ENCODE measurements at places on chromosomes 6 and 20.

DNA sequence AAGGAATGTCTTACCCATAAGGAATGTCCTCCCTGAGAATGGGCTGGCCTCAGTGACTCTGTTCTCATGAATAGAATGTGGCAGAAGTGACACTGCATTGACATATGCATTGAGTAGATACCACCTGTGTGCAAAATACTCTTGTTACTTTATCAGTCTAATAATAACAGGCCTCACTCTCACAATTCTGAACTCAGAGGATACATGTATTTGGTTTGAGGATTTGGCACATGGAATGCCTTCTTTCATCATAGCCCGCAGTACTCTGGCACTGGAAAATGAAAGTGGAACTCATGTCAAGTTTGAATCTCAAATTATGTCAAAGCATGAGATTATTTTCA lies 52.9 kb upstream of the PLCB4 start:
- no peak for DNase-seq

- DNase-seq = no peak
Measured at GRCh38 chr6:132161283-132161682, 210.1 kb upstream of the CCN2 start.

GRCh38 chr6:17986656-17987446 lies 584 bp downstream of the KIF13A start:
- DNase-seq = peak; percentile 65

- no peak for DNase-seq
Measured at GRCh38 chr6:166626177-166627032, 646 bp downstream of the RPS6KA2 start.

GRCh38 chr20:58286729-58287128 lies 22.8 kb upstream of the RAB22A start:
- DNase-seq = no peak

GRCh38 chr20:43379239-43379917 lies 78.3 kb upstream of the SRSF6 start:
- peak; percentile 40 for DNase-seq

DNA sequence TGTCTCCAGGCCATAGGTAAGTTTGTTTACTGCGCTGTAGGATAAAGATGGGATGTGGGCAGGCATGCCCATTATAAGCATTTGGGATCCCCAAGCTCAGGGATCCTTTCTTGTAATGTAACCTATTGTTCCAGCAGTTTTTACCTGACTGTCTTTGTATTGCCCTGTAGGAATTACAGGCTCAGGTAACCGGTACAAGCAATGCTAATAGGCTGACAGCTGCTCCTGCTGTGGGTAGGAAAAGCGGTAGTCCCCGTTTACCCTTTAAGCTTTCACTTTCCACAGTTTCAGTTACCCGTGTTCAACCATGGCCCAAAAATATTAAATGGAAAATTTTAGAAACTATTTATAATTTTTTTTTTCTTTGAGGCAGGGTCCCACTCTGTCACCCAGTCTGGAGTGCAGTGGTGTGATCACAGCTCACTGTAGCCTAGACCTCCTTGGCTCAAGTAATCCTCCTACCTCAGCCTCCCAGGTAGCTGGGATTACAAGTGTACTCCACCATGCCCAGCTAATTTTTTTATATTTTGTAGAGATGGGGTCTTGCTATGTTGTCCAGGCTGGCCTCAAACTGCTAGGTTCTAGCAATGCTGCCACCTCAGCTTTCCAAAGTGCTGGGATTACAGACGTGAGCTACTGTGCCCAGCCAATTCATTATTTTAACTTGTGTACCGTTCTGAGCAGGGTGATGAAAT lies 108.6 kb downstream of the CDYL start:
- no peak for DNase-seq

DNA sequence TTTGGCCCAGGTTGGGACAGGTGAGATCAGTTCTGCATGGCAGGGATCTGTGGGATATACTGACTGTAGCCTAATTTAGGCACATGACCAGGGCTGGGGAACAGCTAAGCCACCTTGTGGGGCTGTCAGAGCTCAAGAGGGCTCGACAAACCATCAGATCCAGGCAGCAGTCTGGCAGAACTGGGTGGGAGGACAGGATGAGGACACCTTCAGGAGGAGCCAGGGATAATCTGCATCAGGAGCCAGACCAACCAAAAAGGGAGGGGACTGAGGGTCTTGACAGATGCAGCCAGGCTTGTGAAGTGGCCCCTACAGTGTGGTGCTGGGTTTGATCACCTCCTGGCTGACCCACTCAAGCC lies 123.4 kb downstream of the MAFB start:
- DNase-seq = no peak

- DNase-seq = no peak
Measured at GRCh38 chr6:162539321-162539720, 188.2 kb downstream of the PRKN start.

GRCh38 chr6:53154794-53155193 lies 6.2 kb upstream of the GCM1 start:
- no peak for DNase-seq

- no peak for DNase-seq
Measured at GRCh38 chr6:48200869-48201390, 89.9 kb upstream of the PTCHD4 start.

- no peak for DNase-seq
Measured at GRCh38 chr6:170190046-170190445, 100.8 kb downstream of the DLL1 start.

DNA sequence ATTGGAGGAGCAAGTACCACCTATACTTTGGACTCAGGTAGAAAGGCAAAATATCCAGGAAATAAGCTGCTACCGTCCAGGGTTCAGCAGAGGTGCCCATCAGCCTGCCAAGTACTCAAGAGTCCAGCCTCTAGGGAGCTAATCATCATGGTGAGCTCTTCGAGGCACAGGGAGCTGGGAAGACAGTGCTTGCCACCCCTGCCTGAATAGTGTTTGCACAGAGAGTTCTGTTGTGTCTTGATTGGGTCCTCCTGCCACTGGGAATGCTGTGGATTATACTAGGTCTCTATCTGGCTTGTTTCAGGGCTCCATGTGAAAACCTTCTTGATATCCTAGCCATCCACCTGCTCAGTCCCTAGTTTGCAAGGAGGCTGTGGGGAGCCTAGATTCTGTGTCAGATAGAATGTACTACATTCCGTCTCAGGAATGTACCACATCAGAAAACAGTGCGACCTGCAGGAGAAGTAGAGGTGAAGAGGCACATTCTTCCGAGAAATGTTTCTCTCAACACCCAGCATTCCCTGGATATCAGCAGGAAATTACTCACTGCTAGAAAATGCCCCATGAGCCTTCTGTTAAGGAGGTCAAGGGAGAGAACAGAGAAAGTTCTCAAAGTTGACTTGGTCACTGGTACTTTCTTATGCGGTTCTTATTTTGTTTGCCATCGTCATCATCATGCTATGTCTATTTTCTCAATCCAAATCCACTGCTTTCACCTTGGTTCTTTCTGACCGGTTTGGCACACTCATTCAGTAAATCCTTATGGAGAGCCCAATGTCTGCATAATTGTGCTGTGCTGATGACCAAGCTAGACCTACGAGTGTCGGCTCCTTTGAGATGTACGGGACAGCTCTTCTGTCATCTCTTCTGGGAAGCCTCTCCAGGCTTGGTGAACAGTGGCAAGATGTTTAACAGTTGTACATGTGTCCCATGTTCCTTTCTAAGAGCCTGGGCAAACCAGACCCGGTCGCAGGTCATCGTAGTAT lies 30.7 kb downstream of the PTPN1 start:
- peak; percentile 51 for DNase-seq

DNA sequence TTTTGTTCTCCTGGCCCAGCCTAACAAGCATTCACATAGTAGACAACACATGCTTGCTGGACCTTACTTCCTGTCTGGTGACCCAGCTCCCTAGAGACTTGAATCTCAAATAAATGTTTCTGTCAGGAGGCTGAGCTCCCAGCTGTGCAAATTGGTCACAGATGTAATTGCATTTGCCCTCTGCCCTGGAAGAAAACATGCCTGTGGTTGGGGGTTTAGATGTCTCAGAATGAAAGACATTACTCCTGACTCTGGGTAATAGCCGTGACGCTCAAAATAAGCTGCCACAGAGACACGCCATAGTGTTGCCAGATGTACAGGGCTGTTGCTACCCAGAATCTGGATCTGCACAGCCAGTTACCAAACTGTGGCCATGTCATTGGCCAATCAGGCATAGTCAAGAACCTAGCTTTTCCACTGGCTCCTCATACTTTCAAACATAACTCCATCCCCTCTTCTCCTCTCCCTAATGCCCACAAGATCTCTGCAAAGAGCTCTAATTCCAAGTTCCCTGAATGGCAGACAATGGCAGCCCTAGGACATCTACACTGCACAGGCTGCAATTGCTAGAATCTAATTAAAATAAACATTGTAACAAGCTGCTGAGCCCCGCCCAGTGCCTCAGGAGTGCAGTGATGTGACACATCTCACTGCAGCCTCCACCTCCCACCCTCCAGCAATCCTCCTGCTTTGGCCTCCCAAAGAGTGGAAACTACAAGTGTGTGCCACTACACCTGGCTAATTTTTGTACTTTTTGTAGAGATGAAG lies 32.8 kb upstream of the GMPR start:
- no peak for DNase-seq

DNA sequence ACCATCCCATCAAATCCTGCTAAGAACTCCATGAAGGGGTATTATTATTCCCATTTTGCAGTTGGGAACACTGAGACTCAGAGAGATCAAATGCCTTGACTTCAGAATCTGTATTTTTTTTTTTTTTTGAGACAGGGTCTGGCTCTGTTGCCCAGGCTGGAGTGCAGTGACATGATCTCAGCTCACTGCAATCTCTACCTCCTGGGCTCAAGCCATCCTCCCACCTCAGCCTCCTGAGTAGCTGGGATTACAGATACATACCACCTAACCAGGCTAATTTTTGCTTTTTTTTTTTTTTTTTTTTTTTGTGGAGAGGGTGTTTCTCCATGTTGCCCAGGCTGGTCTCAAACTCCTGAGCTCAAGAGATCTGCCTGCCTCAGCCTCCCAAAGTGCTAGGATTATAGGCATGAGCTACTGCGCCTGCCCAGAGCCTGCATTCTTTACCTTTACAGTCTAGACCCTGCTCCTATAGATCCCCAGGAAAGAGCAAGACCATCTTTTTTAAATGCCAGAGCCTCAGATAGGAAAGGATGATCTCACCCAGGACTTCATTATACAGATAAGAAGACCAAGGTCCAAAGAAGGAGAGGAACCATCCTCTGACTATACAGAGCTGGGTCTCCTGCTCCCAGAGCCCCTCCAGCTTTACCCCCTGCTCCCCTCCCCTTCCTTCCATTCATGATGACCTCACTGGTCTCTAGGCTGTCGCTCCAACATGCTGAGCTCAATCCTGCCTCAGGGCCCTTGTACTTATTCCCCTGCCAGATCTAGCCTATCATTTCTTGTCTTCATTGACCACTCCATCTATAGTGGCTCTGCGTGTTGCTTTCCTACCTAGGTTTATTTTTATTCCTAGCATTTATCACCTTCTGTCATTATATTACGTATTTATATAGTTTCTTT lies 138.6 kb downstream of the CEBPB start:
- no peak for DNase-seq

DNA sequence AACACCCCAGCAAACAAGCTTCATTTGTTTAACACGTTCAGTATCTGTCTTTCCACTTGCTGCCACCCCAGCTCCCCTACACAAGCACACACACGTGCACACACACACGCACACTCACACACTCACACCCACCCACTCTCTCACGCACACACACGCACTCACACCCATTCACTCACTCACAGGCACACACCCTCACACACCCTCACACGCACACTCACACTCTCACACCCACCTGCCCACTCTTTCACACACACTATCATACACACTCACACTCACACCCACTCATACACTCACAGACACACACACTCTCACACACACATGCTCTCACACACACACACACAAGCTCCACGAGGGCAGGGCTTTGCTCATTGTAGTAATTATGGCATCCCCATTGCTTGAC lies 378.8 kb upstream of the SULF2 start:
- DNase-seq = no peak

DNA sequence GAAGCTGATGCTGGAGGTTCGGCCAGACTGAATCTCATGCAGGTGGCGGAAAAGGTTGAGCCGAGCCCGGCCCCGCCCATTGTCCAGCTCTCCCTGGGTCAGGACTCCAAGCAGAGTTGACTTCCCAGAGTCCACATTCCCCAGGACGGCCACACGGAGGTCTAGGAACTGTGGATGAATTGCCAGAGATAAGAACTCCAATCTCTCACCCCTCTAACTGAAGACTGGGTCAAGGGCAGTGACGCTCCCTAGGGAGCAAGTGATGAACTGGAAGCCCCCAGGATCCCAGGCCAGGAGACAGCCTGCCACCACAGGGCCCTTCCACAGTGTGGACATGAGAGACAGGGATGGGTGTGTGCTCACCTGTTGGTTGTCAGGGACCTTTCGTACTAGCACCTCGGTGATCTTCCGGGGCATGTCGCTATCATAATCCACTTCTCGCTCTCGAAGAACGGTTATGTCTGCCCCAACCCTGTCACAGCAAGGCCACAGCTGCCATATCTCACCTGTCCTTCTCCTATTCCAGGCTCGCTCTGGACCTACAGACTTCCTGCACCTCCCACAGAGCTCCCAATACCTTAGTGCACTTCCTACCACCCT lies 3.6 kb downstream of the GTPBP2 start:
- DNase-seq = no peak

GRCh38 chr20:10558635-10559187 lies 115.1 kb downstream of the JAG1 start:
- DNase-seq = no peak

GRCh38 chr6:170025341-170025911 lies 265.5 kb downstream of the DLL1 start:
- DNase-seq = no peak

DNA sequence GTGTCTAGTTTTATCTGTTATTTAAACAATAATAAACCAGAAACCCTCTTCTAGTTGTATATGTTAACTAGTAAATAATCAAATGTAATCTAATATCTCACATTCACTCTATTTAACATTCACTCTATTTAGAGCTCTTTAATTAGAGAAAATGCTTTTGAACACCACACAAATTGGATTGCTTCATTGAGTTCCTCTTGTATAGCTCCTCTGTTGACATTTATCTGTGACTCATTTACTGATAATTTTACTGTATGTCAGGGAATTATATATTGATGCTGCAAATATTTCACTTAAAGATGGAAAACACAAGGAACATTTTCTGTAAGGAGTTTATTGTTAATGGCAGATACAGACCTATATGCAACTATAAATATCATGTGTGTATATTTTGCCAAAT lies 594.6 kb downstream of the COL12A1 start:
- no peak for DNase-seq

DNA sequence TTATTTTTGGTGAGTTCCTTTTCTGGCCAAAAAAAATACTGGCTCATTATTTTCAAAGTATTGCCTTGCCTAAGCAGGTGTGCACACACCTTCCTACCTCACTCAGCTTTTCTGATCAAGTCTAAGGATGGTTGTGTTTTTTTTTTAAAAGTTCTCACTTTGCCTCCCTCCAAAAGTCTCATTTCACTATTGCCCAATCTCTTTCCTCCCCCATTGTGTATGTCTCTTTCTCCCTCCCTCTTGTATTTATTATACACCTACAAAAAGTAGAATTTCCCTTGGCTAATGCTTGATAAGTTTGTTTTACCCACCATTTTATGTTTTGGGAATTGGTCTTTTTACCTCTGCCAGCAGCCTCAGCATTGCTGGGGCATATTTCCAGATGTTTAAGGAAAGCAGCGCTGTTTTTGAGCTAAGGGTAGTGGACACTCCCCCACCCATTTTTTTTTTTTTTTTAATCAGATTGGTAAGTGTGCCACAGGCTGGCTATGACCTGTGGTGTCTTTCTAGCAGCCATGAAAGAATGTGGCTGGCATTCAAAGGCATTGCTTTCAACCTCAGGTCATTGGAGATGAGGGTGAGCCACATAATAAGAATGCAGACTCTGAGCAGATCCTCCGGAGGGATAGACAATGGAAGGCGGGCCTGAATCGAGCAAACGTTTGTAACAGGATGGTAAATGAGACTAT lies 668.6 kb downstream of the UTRN start:
- peak; percentile 21 for DNase-seq

- no peak for DNase-seq
Measured at GRCh38 chr6:55705451-55706440, 126.8 kb upstream of the HMGCLL1 start.
